Activated CD4-positive, alpha-beta T cell treated with anti-CD3 and anti-CD28 coated beads, Interleukin-2, amount 50 U/mL, for 48 hours (primary cell): ENCODE measurements at places on chromosomes 1 and 21.

DNA sequence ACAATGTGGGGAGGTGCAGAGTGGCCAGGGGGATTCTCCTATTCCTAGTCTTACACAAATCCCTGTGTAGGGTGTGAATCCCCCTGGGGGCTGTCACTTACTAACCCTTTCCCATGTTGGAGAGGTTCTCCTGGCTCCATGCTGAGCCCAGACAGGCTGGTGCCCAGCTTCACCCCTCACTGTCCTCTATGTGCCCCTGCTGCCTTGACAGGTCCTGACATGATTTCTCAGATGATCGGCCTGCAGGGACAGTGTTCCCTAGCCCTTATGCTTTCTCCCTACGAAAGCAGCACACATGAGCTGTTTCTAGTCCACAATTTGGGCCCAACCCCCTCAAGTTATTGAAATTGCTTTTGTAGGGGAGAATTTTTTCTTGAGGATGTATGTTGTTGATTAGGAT is 68.9 kb upstream of the FAM78B start:
- DNase-seq = no peak

DNA sequence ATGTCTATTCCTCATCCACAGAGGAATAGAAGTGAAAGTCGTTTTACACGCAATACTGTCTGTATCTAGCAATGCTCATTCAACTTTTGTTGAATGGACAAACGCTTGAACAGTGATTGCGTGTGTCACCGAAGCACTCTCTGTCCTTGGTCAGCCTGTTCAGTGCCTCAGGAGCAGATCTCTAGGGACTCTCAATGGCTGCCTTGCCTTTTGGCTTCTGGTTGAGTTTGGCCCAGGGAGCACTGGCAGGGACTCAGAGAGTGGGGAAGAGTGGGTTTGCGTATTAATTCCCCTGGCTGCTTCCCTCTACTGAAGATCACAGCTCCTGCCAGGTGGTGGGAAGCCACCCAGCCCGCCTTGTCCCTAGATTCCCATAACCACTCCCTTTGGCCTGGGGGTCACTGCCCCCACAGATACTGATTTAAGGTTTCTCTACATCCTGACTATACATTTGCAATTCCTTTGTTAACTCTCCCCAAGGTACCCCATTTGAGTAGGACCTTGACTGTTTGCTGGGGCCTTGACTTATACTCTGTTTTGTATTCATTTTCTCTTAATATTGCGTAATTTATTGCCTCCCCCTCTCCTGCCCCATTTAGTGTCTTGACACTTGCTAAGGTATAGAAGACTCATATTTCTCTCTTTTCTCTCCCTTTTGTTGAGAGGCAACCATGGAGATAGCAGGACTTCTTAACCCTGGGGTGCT is 61.7 kb upstream of the USP24 start:
- DNase-seq = no peak

GRCh38 chr1:55988963-55989452 is 590.4 kb downstream of the PLPP3 start:
- DNase-seq = no peak

DNA sequence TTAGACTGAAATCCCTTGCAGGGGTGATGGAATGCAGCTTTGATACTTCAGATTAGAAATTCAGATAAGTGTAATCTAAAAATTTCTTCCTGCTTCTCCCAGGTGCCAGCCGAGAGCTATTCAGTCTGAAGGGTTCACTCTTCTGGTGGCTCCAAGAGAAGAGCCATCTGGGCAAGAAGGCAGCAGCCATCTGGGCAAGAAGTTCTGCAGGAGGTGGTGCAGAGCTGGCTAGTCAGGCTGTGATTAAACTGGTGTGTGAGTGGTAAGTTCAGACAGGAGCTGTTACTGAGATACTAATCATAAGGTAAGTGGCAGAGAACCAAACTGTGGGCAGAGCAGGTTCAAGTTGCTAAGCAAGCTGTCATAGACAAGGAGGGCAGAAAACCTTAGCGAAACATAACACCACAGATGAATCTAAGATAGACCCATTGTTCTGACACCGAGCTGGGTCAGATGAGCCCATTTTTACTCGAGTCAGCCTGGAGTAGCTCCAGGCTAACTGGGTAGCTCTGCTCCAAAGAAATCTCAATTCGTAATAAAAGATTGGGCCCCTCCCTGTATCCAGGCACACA is 14.4 kb upstream of the TP53BP2 start:
- DNase-seq = no peak

DNA sequence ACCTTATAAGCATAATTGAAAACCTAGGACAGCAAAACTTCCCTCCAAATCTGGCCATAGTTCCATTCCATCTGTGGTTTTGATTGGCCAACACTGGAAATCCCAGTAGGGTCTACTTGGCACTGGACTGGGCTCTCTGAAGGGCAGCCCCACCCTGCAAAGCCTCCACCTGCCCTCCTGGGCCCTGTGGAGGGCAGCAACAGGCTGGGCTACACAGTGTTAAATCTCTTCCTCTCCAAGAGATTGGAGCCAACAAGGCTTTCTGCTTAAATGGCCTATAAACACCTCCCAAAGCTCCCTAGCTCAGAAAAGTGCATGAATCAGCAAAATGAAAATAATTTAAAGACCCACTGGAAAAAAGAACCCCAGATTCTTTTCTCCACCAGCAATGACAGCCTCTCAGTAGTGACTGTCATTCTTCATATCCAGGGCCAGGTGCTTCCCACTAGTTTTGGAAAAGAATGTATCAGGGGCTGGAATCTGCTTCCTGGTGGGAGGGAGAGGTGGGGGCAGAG is 58.5 kb downstream of the BEND5 start:
- DNase-seq = no peak

GRCh38 chr1:42777852-42778251 is 6.9 kb upstream of the TMEM269 start:
- peak; percentile 22 for DNase-seq

DNA sequence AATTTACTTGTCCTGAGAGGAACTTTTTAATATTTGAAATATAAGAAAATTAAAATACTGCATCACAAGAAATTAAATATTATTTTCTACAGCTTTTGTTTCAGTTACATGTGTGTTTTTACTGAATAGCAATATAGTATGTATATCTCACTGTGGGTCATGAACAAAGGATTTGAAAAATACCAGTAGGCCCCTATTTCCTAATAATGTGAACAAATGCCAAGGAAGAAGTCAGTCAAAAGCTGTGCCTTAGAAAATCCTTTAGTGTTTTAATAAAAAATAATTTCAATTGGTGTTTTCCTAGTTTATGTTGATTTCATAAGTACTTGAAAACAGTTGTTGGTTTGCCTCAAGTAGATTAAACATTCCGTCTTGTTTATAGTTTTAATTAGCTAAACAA is 46.7 kb downstream of the SMYD3 start:
- DNase-seq = no peak

DNA sequence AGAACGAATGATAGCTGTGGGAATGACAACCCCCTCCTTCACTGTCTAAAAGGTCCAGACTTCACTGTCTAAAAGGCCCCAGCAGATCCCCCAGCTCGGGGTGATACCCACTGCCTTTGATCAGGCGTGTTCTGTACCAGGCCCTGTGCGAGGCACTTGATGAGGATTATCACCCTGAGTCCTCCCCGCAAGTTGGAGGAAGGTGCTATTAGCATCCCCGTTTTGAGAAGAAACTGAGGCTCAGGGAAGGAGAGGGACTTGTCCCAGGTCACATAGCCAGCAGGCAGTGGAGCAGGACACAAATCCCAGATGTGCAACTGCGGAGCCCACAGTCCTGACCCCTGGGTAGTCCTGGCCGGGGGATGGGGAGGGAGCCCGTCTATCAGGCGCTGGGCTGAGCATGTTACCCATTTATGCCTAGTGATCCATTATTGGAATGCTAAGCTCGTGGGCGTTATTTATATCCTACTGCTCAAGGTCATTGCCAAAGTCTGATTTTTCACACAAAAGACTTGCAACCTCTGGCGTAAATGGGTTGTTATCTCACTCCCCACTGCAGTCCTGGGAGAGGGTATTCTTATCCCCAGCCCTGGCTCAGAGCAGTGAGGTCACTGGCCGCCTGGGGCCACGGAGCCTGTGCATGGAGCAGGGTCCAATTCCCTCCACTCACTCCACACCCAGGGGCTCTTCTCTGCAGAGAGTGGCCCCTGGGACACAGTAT is 722.2 kb downstream of the MATN1 start:
- DNase-seq = no peak

DNA sequence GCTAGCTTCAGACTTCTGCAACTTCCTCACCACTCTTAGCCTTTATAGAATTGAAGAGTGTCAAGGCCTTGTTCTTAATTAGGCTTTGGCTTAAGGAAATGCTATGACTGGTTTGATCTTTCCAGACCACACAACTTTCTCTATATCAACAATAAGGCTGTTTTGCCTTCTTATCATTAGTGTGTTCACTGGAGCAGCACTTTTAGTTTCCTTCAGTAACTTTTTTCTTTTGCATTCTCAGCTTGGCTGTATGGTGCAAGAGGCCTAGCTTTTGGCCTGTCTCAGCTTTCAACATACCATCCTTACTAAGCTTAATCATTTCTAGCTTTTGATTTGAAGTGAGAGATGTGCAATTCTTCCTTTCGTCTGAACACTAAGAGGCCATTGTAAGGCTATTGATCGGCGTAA is 8.6 kb downstream of the PRKACB start:
- no peak for DNase-seq

DNA sequence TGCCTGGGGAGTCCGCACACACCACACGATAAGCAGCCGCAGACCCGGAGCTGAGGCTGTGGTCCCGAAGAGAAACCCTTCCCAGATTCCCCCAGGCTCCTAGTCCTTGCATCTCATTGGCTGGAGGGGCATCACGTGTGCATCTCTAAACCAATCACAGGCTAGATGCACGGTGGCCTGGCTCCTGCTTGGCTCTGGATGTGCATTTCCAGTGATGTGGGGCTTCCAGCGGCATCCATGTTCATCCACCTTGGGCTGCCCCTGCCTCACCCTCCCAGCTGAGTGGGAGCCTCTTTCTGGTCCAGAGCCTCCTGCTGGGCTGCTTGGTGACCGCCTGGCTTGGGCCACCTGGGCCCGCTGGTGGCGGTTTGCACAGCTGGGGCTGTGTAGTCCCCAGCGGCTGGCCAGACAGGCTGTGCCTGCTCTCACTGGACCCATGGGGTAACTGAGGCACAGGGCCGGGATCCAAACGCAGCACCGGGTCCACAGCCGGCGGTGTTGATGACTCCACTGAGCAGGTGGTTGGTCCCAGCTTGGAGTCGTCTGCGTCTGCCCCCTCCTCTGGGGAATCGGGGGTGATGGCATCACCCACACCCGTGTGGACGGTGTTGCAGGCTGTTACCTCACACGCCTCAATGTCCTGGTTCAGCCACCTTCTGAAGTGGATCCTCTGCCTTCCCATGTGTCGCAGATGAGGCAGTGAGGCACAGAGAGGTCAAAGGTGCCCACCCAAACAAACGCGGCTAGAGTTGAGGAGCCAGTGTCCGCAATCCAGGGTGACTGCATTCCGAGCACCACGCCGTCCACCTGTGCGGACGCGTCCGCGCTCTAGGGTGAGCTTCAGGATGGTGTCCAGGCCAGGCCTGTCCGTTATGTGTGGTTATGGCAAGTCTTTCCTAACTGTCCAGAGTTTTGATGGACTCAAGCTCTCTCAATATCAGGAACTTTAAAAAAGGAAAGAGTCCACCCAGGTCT is 41.3 kb downstream of the COL6A1 start:
- no peak for DNase-seq

DNA sequence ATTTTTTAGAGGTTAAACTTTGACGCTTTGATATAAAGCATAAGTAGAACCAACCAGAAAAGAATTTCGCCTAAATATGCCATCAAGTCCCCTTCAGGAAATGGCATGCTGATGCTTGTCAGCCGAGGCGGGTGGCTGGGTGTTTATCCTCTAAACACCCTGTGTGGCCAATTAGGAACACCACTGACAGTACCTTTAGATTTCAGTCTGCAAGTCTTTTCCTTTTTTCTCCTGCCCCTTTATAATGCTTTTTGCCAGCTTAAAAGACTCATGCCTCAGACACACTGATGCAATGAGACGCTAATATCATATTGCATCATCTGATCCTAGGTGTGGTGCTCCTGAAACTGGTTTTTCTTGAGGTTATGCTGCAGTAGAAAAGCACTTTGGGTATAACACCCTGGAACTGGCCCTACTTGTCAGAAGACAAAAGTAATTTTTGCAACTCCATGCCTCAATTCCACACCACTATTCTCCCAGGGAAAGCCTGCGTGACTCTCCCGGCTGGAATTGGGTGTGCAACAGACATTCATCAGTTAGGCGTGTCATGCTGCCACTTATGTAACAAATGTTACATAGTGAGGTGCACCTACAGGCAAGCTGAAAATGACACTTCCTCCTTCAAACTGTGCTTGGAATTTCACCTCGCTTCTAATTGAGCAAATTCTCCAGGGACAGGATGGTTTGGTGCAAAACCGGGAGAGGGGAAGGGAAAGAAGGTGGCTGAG is 2.0 kb upstream of the RCC2 start:
- no peak for DNase-seq

DNA sequence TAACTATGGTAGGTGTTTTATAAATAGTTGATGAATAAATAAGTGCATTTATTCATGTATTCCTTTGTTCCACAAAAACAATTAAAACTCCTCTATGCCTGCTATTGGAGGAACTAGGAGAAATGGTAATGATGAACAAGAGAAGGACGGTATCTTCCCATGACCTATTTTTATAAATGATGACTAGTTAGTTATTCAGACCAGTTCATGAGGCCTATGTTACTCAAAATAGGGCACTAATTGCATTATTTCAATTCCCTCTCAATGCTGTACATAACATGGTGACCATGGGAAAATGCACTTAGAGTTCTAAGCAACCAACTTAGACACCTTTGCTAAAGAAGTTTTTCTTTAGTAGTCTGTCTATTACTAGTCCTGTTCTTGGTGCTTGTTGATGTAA is 53.1 kb downstream of the XCL1 start:
- no peak for DNase-seq

GRCh38 chr1:29453502-29454240 is 217.3 kb downstream of the PTPRU start:
- DNase-seq = no peak

GRCh38 chr1:204927673-204928641 is 57.3 kb downstream of the NFASC start:
- no peak for DNase-seq
